Astrocyte (in vitro differentiated cells and primary cell): ENCODE measurements at places on chromosomes 2 and 18. TPM values are rescaled to one million over a fixed set of nuclear protein-coding genes. Genes with fewer than 3 reads are reported as not detected.

Gene SERPINB12
- not detected in 2 replicates for total RNA-seq

Gene HNMT
- 15.3 and 17.3 TPM in 2 replicates for total RNA-seq

DNA sequence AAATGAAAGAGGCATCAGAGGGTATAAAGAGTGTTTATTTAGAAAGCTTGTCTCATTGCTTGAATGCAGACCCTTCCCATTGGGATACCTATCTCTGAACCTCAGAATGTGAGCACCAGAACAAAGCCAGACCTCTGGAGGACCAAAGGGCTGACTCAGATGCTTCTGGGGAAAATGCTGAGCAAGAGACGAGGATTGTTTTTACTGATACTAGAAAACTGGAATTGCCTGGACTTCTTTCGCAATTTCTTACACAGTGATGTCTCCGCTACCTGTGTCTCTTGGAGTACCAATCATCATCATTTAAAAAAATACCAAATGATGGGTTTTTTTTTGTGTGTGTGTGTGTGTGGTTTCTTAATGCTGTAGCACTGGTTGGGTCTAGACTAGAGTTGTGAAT lies 55.6 kb upstream of the CCDC85A start:
- DNase-seq = no peak
- no peak overlapping the region for H3K27ac ChIP-seq
- H3K36me3 ChIP-seq = no peaks in the 10 kb centered on the region
- no peaks in the 10 kb centered on the region for H3K4me1 ChIP-seq
- no peak overlapping the region for H3K4me3 ChIP-seq
- H3K27me3 ChIP-seq = no peaks in the 10 kb centered on the region

DNA sequence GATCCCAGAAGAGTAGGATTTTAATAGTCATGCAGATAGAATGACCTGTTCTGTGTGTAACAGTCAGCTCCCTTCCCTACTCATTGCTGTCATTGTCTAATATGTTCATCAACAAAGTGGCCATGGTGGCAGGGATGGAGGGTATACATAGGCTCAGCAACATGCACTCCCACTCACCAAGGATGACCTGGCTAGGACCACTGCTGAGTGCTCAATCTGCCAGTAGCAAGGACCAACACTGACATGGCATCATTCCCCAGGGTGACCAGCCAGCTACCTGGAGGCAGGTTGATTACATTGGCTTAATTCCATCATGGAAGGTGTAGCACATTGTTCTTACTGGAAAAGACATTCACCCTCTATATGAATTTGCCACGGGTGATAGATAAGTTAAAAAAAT lies 401.7 kb upstream of the CELF4 start:
- H3K4me3 ChIP-seq = no peak overlapping the region
- H3K27me3 ChIP-seq = no peaks in the 10 kb centered on the region
- no peak for DNase-seq
- H3K36me3 ChIP-seq = no peaks in the 10 kb centered on the region
- H3K4me1 ChIP-seq = no peaks in the 10 kb centered on the region

GRCh38 chr2:122451040-122451439 lies 695.6 kb downstream of the TSN start:
- H3K4me3 ChIP-seq = no peak overlapping the region
- no peaks in the 10 kb centered on the region for H3K27me3 ChIP-seq
- DNase-seq = no peak
- no peak overlapping the region for H3K27ac ChIP-seq
- H3K4me1 ChIP-seq = no peaks in the 10 kb centered on the region

GRCh38 chr18:74082742-74083556 lies 64.7 kb downstream of the FBXO15 start:
- no peaks in the 10 kb centered on the region for H3K36me3 ChIP-seq
- no peak overlapping the region for H3K4me3 ChIP-seq
- H3K27me3 ChIP-seq = no peaks in the 10 kb centered on the region
- H3K4me1 ChIP-seq = no peaks in the 10 kb centered on the region
- no peak for DNase-seq

DNA sequence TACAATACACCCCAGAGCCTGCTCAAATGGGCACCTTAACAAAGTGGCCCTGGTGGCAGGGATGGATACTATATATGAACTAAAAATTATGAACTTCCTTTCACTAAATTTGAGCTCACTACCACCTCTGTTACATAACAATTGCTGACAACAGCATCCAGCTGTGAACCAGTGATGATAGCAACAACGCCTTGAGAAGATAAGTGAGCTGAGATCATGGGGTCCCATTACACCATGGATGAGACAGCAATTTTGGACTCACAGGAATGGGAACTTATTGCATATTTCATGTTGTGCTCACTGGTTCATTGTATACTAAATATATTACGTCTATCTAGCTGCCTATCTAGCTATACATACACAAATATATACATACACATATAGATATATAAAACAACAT lies 16.9 kb upstream of the ALMS1 start:
- no peak overlapping the region for H3K27ac ChIP-seq
- no peaks in the 10 kb centered on the region for H3K4me1 ChIP-seq
- H3K36me3 ChIP-seq = no peaks in the 10 kb centered on the region
- no peak overlapping the region for H3K4me3 ChIP-seq

DNA sequence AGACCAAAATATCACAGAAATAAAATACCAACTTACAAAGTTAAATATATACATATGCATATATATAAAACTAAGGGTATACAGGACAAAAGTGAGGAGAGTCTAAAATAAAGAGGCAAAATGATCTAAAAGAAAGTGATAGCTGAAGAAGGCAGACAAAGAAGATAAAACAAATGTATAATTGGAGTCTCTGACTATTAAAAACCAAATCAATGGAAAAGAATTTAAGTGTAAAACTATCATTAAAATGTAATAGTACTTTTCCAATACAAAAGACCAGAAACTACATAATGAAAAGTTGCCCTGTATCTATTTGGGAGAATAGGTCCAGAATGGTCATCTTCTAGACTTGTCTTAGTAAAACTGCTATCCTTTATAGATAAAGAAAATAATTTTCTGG lies 267.4 kb upstream of the KLHL14 start:
- H3K27ac ChIP-seq = no peak overlapping the region
- DNase-seq = no peak
- no peak overlapping the region for H3K4me3 ChIP-seq
- no peaks in the 10 kb centered on the region for H3K36me3 ChIP-seq
